ENCODE measurements at places on chromosomes 12 and 14.

- DNase-seq = no peak
Observed at GRCh38 chr12:49200919-49201594, 12.2 kb upstream of the TUBA1A start.

DNA sequence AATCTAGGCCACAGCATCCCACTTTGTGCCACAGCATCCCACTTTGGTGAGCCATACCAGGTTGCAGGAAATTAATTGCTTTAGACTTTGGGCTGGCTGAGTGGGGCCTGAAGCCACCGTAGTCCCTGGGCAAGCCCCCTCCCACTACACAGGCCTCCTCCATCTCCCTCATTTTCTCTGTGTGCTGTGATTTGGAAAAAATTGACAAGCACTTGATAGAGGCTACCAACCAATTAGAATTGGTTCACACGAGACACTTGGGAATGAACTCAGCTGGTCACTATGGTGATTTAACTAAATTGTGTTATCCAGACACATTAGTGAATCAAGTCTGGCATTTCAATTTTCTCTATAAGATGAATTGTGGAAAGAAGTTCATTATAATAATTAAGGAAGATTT, 481.1 kb downstream of the DIO2 start:
- DNase-seq = no peak

GRCh38 chr12:69875416-69875935, 50.4 kb downstream of the MYRFL start:
- DNase-seq = no peak

DNA sequence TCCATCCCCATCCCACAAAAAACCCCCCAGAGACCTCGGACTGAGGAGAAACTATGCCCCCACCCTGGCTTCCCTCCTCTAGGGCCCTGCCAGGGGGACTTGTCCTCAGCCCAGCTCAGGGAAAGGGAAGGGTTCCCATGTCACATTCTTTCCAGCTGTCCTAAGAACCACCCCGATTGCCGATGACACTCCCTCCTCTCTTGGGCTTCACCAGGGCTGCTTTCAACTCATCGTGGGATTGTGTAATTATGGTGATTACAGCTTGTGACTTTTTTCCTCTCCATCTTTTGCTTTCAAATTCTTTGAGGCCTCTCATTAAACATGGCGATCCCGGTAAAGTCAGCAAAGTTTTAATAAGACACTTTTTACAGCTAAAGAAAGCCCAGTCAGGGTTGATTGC, 344.0 kb downstream of the DPF3 start:
- DNase-seq = no peak

DNA sequence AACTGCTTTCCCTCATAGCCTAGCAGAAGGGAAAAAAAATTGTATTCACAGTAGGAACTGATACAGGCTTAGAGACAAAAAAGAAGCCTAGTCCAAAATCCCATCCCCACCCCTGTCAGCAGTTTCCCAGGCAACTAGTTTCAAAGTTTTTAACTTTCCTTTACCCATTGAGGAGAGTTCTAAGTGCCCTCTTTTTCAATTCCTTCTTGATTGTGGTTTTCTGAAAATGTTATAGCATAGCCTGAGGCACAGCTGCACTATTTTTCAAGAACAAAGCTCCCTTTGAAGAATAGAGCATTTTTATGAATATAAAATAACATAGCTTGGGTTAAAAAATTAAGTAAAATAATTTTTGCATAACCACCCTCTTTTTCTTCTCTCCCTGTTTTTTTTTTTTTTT, 81.6 kb downstream of the IPO8 start:
- DNase-seq = no peak

- DNase-seq = no peak
Observed at GRCh38 chr12:16526693-16527092, 79.3 kb downstream of the LMO3 start.

DNA sequence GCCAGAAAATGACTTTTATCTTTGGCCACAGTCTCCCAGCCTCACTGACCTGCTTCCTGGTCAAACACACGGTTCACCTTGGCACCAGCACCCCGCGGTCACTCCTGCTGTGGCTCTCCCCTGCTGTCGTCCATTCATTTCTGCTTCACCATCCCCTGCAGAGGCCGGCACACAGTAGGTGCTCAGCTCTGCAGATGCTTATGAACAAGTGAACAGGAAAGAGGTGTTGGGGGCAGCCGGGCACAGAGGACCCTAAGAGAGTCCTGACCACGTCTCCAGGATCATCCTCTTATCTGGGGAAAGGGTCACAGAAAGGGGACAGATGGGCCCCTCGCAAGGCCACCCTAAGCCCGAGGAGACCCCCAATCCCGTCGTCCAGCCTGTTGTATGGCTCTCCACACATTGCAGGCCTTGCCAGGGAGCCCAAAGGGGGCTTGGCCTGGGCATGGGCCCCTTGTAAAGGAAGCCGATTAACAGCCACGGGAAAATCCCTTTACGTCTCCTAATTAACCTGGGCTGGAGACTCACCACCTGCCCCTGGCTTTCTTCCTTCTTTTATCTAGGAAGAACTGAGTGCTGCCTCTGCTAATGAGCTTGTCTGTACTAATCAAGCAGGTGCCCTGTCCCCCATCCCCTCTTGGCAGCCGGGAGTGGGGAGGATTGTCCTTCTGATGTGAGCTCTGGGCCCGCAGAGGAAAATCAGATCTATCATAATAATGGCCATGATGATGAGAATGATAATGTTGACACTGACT, 119.2 kb downstream of the AACS start:
- no peak for DNase-seq

- DNase-seq = no peak
Observed at GRCh38 chr14:89232265-89233070, 184.6 kb downstream of the FOXN3 start.

- DNase-seq = no peak
Observed at GRCh38 chr12:26100666-26101349, 24.0 kb downstream of the BHLHE41 start.

GRCh38 chr14:52052288-52052943, 16.4 kb downstream of the NID2 start:
- DNase-seq = no peak

DNA sequence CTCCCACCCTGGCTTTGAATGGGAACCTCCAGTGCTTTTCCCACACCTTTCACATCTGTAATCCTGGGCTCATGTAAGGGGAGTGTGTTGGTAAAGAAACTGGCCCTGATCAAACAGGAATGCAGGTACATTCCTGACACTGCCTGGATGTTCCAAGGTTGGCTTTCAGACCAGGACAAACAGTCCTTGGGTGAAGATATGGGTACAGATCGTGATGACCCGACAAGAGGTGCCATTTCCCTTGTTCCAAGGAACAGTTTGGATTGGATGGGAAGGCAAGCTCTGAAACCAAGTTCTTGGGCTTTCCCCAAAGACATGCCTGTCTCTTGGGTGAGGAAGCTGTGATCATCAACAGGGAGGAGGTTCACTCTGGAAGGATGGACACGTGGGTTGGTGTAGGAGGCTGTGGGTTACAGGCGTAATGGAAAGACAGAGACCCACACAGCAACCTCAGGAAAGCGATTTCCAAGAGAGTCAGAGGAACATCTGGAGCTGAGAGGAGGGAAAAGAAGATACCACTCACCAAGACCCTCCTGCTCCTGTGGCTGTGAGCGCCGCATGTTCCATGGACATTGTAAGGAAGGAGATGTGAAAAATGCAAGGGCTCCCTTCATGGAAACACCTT, 26.4 kb downstream of the VDR start:
- DNase-seq = no peak

GRCh38 chr14:24135584-24135833, 485 bp upstream of the PSME1 start:
- no peak for DNase-seq

- DNase-seq = no peak
Observed at GRCh38 chr12:49334226-49334625, 2.8 kb downstream of the C1QL4 start.
